ENCODE measurements at places on chromosomes 6 and 20. TPM values are rescaled to one million over a fixed set of nuclear protein-coding genes. Genes with fewer than 3 reads are reported as not detected.

GRCh38 chr20:41616228-41616627 is 1.9 kb downstream of the CHD6 start:
- H3K27ac ChIP-seq = no peak overlapping the region
- DNase-seq = no peak
- H3K4me1 ChIP-seq = peaks cover 65% of the 10 kb centered on the region
- no peaks in the 10 kb centered on the region for H3K36me3 ChIP-seq

GRCh38 chr20:25336561-25337422 is 53.8 kb downstream of the ABHD12 start:
- no peak overlapping the region for H3K27ac ChIP-seq
- no peak overlapping the region for H3K4me3 ChIP-seq
- DNase-seq = no peak
- no peaks in the 10 kb centered on the region for H3K27me3 ChIP-seq
- H3K36me3 ChIP-seq = peaks cover 12% of the 10 kb centered on the region

The NKAPL gene
- polyA plus RNA-seq = not detected

GRCh38 chr20:51608061-51608460 is 65.5 kb upstream of the NFATC2 start:
- no peak overlapping the region for H3K27ac ChIP-seq
- H3K4me3 ChIP-seq = no peak overlapping the region
- no peaks in the 10 kb centered on the region for H3K27me3 ChIP-seq

GRCh38 chr20:47677635-47678453 is 107.4 kb downstream of the SULF2 start:
- peak; percentile 43 for DNase-seq
- H3K27me3 ChIP-seq = no peaks in the 10 kb centered on the region
- H3K4me1 ChIP-seq = peaks cover 2% of the 10 kb centered on the region
- no peaks in the 10 kb centered on the region for H3K36me3 ChIP-seq
- H3K4me3 ChIP-seq = no peak overlapping the region
- H3K27ac ChIP-seq = peak overlapping the region; percentile 25

DNA sequence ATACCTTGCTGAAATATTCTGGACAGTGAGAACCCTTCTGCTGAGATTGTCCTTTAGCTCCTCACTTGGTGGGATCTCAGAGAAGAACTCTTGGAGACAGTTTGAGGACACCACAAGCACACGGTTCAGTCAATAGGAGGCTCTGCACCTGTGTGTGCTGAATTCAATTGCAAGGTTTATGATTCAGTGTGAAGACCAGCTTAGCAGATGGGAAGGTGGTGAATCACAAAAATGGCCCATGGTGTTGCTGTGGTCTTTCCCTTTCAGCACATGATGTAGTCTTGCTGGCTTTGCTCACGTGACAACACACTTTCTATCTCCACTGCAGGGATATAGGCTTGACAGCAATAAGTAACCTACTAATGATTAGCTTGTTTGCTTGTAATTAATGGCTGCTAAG is 270.3 kb downstream of the SLC24A3 start:
- no peak overlapping the region for H3K4me3 ChIP-seq
- no peak for DNase-seq
- no peak overlapping the region for H3K27ac ChIP-seq
- H3K27me3 ChIP-seq = peaks cover 6% of the 10 kb centered on the region
- H3K4me1 ChIP-seq = no peaks in the 10 kb centered on the region

The CAP2 gene
- polyA plus RNA-seq = not detected

- DNase-seq = no peak
- H3K27ac ChIP-seq = no peak overlapping the region
- H3K4me3 ChIP-seq = no peak overlapping the region
Observed at GRCh38 chr20:56828402-56828801, 199.3 kb downstream of the TFAP2C start.

The ZNF165 gene
- 1.3 TPM for polyA plus RNA-seq

The ADAM33 gene
- not detected for polyA plus RNA-seq

The HAO1 gene
- not detected for polyA plus RNA-seq

The HELZ2 gene
- 4.1 TPM for polyA plus RNA-seq

DNA sequence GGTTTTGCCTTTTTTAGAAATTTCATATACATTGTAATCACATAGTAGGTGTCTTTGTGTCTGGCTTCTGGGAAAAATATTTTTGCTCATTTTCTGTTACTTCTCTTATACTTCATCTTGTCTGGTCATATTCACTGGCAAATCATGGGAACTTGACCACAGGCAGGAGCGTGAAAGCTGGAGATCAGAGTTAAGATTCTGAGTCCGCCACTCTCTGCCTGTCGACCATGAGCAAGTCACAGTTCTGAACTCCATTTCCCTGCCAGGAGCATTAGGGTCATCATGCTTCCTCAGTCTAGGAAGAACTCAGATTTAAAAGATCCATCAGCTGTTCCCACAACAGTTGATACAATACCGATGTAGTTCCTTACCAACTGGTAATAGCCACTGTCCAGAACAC is 12.4 kb upstream of the SCGN start:
- no peak for DNase-seq
- no peak overlapping the region for H3K27ac ChIP-seq
- H3K4me1 ChIP-seq = no peaks in the 10 kb centered on the region

DNA sequence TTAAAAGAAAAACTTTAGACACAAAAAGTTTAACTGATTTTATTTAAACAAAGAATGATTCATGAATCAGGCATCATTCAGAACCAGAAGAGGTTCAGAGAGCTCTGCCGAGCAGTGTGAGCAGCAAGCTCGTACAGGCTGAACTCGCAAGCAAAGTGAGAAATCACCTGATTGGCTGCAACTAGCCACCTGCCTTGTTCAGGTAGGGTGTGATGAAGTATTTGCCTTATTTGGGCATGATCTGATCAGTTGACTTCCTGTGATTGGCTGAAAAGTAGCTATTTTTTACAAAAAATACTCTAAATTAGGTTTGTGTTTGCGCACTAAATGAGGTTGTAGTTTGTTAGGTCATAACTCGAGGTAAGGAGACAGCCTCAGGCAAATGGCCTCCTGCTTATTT is 80.7 kb downstream of the HIVEP1 start:
- H3K36me3 ChIP-seq = peaks cover 6% of the 10 kb centered on the region
- H3K27me3 ChIP-seq = no peaks in the 10 kb centered on the region
- H3K4me3 ChIP-seq = no peak overlapping the region

The NKAIN4 gene
- polyA plus RNA-seq = not detected

The PPP1R3G gene
- polyA plus RNA-seq = not detected

The RUNX2 gene
- 31.3 TPM for polyA plus RNA-seq

- H3K27ac ChIP-seq = no peak overlapping the region
- H3K36me3 ChIP-seq = no peaks in the 10 kb centered on the region
- no peaks in the 10 kb centered on the region for H3K27me3 ChIP-seq
- no peaks in the 10 kb centered on the region for H3K4me1 ChIP-seq
Observed at GRCh38 chr6:140988780-140989179, 1143.9 kb upstream of the GJE1 start.

GRCh38 chr6:144581812-144582537 is 296.8 kb downstream of the UTRN start:
- no peak for DNase-seq
- no peaks in the 10 kb centered on the region for H3K36me3 ChIP-seq
- H3K27ac ChIP-seq = peak overlapping the region; percentile 68
- H3K27me3 ChIP-seq = no peaks in the 10 kb centered on the region
- H3K4me3 ChIP-seq = peak overlapping the region; percentile 7
- peaks cover 11% of the 10 kb centered on the region for H3K4me1 ChIP-seq

- H3K4me1 ChIP-seq = no peaks in the 10 kb centered on the region
- H3K27ac ChIP-seq = no peak overlapping the region
Observed at GRCh38 chr6:22221630-22222029, 75.2 kb downstream of the PRL start.

- no peak overlapping the region for H3K4me3 ChIP-seq
- H3K4me1 ChIP-seq = peaks cover 53% of the 10 kb centered on the region
- H3K36me3 ChIP-seq = peaks cover 5% of the 10 kb centered on the region
Observed at GRCh38 chr6:34315256-34315655, 66.5 kb upstream of the SMIM29 start.

GRCh38 chr6:143673669-143674068 is 4.1 kb upstream of the PHACTR2 start:
- H3K27me3 ChIP-seq = peaks cover 4% of the 10 kb centered on the region
- H3K4me1 ChIP-seq = peaks cover 5% of the 10 kb centered on the region
- DNase-seq = no peak
- no peak overlapping the region for H3K27ac ChIP-seq
- no peaks in the 10 kb centered on the region for H3K36me3 ChIP-seq

DNA sequence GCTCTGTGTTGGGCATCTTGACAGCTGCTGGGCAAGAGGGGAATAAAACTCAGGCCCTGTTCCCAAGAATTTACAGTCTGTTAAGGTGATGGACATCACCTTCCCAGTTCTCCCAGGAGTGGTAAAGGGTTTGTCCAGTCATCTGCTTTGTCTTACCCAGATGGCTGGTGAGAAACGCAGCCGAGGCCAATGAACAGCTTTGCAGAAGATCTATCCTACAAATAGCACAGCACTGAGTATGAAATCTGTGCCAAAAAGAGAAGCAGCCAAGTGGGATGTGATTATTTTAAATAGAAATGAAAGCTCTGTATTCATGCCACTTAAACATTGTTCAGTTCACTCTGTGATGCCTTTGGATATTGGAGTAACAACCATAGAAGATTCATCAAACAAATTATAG is 132.7 kb upstream of the SLC22A16 start:
- H3K4me1 ChIP-seq = no peaks in the 10 kb centered on the region
- DNase-seq = no peak
- no peak overlapping the region for H3K27ac ChIP-seq
- H3K4me3 ChIP-seq = no peak overlapping the region
- no peaks in the 10 kb centered on the region for H3K27me3 ChIP-seq

GRCh38 chr20:50034567-50035180 is 51.9 kb downstream of the SNAI1 start:
- H3K4me1 ChIP-seq = no peaks in the 10 kb centered on the region
- no peak for DNase-seq
- no peaks in the 10 kb centered on the region for H3K36me3 ChIP-seq
- H3K27me3 ChIP-seq = no peaks in the 10 kb centered on the region
- H3K4me3 ChIP-seq = no peak overlapping the region
- no peak overlapping the region for H3K27ac ChIP-seq

DNA sequence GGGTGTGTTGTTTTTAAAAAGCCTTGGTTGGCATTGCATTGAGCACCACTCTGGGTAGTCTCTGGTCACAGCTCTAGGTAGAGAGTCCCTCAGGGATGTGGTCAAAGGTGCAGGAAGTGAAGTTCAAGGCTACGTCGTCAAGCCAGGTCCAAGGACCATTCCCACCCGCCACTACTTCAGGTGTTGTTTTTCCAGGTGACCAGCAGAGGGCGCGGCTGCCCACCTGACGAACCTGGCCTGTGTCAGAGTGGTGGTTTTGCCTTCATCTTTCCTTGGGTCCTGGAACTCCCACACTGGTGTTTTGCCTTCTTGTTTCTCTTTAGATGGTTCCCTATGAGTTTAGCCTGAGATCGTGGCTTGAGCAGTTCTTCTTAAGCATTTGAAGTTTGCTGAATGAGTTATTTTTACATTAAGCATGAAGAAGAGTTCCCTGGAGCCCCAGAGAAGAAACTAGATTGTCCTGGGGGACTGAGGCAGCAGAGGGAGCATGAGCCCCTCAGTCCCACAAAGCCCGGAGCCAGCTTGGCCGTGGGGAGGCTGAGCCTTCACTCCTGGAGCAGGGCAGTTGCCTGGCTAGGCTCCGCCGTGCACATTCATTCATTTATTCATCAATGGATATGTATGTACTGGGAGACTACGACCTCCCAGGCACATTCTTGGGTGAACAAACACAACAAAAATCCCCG is 5.6 kb upstream of the PHACTR3 start:
- H3K27me3 ChIP-seq = peaks cover 90% of the 10 kb centered on the region
- H3K36me3 ChIP-seq = peaks cover 1% of the 10 kb centered on the region
- no peak for DNase-seq
- H3K4me1 ChIP-seq = peaks cover 4% of the 10 kb centered on the region
- H3K4me3 ChIP-seq = no peak overlapping the region
- H3K27ac ChIP-seq = no peak overlapping the region

The SPATS1 gene
- polyA plus RNA-seq = not detected

- H3K27me3 ChIP-seq = peaks cover 4% of the 10 kb centered on the region
- no peak overlapping the region for H3K27ac ChIP-seq
- no peaks in the 10 kb centered on the region for H3K36me3 ChIP-seq
Observed at GRCh38 chr6:3610206-3610605, 141.3 kb downstream of the PXDC1 start.
